KG1 (cell line): ENCODE measurements at places on chromosomes 3 and 15.

DNA sequence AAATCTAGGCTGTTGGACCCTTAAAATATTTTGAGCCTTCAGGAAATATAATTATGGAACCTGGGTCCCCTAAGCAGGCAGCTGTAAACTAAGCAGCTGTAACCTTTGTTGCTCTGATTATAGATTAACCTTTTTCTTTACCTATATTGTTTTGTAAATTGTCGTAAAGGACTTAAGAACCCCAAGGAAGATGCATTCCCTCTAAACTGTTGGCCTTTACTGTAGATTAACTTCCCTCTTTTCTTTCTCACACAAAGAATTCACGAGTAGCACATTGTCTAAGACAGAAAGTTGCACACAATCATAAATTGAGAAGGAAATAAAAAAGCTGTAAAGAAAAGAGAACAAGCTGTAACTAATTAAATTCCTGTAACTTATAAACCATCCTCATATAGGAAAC is 877.3 kb downstream of the ROBO2 start:
- DNase-seq: no peak

- no peak for DNase-seq
Measured at GRCh38 chr3:142947352-142947751, 16.1 kb downstream of the PAQR9 start.

- DNase-seq: no peak
Measured at GRCh38 chr15:78453447-78453846, 15.4 kb downstream of the IREB2 start.

DNA sequence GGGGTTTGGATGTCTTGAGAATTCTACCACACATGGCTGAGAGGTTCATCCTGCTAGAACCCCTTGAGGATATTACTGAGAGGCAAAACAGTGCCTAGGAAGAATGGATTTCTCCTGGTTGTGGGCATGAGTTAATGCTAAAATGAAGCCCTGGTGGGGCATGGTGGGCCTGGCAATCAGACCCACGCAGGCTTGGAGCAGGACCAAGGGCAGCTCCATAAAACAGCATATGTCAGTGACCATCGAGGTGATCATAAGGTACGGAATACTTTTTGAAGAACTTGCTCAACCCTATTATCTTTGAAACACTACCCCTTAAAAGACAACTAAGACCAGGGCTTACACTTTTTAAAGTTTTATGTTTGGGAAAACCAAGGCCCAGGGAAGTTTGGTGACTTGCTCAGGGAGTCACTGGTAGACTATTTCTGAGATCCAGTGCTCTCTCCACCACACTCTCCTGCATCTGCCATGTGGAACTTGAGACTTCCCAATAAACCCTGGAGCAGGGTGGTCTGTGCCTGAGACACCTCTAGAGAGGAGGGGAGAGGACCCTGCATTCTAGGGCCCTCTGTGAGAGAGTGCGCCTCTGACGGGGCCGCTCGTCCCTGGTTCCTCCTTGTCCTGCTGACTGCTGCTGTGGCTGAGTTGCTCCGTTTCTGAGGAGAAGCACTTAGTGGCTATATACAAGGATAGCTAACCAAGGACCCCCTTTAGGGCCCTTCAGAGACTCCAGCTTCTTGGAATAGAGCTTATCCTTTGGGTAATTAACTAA is 28.0 kb upstream of the TIMP4 start:
- no peak for DNase-seq

DNA sequence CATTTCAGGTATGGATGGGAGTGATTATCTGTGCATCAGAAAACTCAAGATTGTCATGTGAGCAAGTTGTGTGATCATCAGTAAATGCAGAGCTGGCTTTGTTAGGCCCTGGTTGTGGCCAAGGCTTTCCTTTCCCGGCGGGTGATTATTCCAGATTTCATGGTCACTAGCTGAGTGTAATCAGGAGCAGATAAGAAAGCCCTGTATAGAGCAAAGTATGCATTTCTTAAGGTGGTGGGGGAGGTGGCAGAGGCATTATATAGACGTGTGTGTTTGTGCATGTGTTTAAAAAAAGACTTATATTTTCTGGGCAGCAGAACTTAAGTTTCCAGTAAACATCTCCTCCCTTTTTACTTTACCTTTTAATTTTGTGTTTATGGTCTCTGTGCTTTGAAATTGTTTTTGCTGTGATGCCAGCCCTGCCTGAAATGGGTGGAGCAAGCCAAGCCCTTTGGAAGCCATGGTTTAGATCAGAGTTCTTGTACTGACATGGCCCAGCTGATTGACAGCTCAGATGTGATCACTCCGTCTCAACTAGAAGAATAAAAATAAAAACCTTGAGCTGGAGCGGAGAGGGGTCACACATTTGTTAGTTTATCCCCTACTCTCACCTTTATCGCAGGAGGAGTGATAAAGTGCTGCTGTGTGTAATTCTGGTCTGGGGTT is 22.2 kb downstream of the SMAD3 start:
- DNase-seq: no peak

GRCh38 chr3:80994085-80994665 is 767.3 kb downstream of the GBE1 start:
- no peak for DNase-seq

DNA sequence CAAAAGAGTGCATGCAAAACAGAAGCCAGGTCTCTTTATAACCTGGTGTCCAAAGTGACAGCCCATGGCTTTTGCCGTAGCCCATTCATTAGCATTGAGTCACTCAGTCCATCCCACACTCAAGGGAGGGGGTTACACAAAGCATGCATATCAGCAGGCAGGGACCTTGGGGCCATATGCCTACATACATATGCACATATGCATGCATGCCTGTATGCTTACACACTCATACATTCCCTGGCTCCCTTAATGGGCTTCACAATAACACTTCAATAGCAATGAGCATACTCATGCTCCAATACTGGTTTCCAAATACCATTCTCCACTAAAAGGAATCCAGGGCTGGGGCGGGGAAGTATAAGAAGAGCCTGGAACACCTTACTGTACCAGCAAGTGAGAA is 22.0 kb downstream of the TRPM1 start:
- no peak for DNase-seq

DNA sequence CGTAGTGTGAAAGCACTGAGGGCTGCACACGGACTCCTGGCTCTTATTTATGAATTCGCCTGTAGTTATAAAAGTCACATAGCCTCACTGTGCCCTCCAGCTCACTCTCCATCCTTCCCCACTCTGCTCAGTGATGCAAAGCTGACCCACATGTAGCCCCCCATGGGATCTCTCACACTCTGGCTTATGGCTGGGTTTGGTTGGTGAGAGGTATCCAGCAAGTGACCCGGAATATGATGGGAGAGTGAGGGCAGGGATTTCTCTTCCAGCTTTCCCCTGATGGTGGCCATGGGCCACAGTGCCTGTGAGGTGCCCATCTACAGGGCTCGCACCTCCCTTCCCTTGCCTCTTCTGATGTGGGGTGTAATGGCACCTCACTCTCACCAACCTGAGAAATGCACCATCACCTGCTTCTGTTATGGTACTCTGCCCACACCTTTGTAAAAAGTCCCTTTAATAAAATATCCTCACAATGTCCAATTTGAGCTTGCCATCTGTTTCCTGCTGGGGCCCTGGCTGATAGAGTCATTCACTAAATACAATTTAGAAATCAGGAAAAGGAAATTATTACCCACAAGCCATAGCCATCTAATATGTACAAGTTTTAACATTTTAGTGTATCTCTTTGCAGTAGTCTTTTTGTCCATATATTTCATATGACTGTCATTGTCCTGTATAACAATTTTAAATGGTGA is 93.6 kb downstream of the SCN11A start:
- DNase-seq: no peak

- no peak for DNase-seq
Measured at GRCh38 chr3:194760494-194761137, 74.9 kb downstream of the FAM43A start.

GRCh38 chr3:12034440-12034839 is 30.3 kb downstream of the SYN2 start:
- DNase-seq: no peak

DNA sequence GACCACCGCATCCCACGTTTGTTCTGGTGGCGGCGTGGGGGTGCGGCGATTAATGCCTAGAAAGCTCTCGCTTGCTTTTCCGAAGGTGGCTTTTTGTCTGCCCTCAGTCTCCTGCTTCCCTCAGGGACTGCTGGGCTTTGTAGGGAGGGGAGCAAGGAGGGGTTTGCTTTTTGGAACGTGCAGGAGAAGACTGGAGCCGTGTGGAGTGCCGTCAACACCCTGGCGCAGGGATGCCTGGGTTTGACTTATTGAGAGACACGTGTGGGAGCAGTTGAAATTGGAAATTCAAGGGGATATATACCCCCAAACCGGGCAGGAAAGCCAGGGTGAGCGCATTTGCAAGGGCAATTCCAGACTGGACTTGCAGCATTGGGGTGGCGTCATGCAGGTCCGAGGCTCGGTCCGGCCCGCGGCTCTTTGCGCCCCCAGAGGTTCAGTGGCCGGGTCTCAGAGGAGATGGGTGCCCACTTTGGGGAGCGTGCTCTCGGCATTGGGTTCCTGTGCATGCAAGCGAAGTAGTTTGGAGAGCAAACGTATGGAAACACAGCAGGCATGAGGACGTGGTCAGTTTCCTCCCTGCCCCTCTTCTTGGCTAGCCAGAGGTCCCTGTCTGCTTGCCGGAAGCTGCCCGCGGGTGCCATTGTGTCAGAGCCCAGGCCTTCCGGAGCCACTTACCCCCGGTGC is 2.1 kb downstream of the EPHB1 start:
- no peak for DNase-seq

- no peak for DNase-seq
Measured at GRCh38 chr15:60086681-60087429, 82.7 kb downstream of the FOXB1 start.

DNA sequence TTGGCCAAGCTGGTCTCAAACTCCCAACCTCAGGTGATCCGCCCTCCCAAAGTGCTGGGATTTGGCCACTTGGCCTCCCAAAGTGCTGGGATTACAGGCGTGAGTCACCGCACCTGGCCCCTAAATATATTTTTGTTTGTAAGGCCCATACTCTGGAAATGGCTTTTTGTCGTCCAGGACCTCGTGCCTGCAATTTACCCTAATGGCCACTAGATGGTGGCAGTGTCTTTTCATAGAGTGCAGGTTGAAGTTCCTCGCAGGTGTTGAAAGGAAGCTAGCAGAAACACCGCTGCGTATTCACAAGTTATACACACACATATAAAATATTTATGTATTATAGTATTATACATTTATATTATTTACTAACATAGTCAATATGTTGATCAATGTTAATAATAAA is 97.2 kb downstream of the LRTM1 start:
- no peak for DNase-seq

GRCh38 chr3:33746416-33747116 is 28.5 kb upstream of the CLASP2 start:
- no peak for DNase-seq

DNA sequence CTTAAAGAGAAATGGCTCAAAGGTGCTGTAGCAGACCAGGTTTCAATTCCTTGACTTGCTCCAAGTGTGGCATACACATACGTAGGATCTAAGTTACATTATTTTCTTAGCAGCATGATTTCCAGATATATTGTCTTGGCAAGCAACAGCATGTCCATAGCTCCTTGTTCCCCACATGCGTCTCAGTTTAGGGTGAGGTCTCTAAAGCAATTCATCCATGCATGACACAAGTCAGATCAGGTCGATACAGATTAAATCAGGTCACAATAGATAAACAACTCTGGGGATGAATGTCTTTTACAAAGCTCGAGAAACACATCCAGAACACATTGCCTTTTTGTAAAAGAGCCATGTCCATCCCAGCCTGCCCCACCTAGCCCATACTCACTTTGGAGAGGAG is 108.9 kb upstream of the ABHD17C start:
- no peak for DNase-seq

DNA sequence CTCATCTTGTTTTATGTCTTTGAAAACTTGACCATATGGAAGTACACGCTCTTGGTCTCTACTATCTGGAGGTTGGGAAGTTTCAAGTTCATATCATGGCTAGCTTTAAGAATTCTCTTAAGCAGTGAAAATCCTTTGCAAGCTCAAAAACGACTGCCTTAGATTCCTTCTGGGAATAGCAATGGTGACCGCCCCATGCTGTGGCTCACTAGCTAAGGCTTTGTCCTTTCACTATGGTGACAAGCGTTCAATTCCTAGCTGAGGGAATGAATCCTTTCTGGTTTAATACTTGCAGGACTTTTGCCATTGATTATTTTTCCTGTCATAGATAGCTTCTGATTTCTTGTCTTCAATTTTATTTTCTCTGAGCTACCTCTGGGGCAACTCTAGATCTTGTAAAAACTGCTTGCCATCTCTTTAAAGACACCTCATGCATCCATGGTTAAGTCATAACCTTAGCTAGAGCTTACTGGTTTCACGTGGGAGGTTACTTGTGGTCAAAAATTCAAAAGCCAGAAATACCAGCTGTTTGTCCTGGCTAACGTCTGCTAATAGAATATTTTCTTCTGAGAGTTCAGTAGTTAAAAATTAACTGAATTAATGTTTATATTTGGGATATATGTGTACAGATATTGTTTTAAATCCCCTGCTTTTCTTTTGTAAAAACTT is 673.4 kb upstream of the CBLB start:
- DNase-seq: no peak

DNA sequence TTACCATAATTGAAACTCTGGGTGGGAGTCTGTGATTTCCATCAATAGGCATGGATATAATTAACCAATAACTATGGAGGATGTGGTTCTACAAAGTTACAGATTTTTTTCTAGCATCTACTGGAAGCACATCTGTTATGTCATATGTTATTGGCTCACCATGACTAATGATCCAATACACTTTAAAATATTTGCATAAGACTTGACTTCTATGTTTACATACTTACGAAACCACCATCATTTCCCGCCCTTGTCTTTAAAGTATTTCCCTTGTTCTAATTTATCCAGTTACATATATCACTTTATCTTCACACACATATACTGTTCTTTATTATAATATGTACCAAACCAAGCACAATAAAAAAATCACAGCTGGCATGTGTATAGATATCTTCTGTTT is 380.3 kb upstream of the CBLB start:
- DNase-seq: no peak

DNA sequence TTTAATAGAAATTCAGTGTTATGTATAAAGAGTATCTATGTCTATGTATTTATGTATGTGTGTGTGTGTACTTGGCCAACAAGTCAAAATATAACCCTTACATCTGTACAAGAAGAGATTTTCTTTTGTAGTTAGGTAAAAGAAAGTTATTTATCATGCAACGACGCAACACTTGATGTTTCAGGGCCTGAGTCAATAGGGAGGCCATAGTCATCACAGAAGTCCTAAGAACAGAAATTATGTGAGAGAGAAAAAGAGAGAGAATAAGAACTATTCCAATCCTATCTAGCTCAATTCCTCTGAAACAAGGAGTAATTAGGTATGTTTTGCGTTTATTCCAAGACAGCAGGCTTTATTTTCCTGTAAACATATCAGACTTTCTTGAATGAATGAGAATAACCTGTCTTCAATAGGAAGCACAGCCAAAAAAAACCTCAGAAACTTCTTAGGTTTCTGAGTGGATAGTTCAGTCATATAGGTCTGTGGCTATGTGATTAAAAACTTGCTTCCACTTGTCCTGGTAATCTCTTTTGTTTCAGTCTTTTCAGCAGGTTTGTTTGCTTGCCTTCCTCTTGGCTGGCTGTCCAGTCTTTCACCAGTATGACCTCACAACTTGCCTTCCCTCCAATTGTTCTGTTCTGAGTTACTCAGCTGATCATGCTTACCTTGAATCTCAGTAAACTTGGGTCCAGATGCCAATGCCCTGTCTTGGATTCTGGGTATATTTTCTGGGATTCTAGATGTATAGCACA is 382.4 kb upstream of the GBE1 start:
- no peak for DNase-seq
